Stimulated activated naive CD8-positive, alpha-beta T cell treated with anti-CD3 and anti-CD28 coated beads, Interleukin-15, Interleukin-2, amounts not matched to agents 100 U/mL and 50 U/mL, for 24 hours (primary cell): ENCODE measurements at places on chromosomes 6 and 20.

DNA sequence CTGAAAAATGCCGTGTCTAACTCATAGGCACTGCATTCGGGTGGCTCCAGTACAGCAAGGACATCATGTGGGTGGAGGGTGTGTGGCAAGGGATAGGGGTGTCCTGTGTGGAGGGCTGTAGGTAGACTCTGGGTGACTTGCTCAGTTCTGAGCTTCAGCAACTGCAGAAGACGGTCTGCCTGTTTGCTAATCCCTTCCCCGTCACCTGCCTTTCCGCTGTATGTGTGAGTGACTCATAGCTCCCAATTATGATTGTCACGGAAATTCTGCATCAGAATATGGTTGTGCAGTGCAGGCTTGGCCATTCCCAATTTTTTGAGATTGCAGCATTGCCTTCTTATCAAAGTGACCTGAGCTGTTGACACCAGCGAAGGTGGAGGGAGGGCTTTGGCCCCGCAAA lies 174.3 kb downstream of the CDH4 start:
- DNase-seq, result no peak

DNA sequence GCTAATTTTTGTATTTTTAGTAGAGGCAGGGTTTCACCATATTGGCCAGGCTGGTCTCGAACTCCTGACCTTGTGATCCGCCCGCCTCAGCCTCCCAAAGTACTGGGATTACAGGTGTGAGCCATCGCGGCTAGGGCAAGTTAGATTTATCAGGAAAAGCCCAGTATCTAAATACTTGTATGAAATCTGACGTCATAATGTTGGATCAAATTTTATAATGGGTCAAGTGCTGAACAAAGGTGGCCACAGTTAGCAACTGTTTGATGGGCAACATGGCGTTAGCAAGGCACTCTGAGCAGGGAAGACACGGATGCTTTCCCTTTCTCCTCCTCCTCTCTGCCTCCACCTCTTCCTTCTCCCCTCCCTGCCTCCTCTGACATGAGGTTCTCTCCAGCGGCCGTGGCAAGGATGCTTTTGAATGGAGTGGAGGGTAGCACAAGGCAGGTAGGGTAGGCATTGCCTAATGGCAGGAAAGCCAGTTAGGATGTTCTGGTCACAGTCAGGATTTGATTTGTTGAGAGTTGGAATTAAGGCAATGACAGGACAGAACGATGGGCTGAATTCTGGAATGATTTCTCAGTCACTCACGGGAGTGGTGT lies 149.6 kb downstream of the BCAS1 start:
- DNase-seq, result no peak

DNA sequence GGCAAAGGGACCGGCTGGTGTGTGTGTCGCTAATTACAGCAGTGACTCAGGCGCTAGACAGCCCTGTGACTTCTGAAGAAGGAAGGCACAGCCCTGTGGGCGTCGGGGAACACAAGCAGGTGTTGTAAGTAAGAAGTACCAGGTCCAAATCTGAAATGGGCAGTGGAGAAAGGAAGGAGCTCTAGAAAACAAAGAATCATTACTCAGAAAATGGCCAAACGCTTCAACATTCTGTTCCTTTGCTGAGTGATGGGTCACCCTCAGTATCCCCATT lies 106.8 kb downstream of the PXDC1 start:
- DNase-seq, result no peak

GRCh38 chr6:157388924-157389323 lies 7.9 kb downstream of the ZDHHC14 start:
- DNase-seq, result no peak

DNA sequence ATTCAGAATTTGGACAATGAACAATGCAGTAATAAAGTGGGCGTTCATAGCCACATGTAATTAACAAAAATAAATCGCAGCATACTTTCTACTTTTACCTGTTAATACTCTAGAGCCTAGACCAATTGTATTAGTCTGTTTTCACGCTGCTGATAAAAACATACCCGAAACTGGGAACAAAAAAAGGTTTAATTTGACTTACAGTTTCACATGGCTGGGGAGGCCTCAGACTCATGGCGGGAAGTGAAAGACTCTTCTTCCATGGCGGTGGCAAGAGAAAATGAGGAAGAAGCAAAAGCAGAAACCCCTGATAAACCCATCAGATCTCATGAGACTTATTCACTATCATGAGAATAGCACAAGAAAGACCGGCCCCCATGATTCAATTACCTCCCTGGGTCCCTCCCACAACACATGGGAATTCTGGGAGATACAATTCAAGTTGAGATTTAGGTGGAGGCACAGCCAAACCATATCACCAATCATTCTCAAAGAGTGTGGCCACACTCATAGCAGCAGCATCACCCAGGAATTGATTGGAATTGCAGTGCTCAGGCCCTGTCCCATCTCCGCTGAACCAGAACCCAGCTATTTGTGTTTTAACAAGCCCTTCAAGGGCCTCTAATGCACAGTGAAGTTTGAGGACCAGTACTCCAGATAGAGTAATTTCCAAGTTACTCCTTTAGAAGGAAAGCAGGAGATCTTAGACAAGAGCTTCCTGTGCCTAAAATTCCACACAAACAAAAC lies 650.0 kb downstream of the KIF16B start:
- no peak for DNase-seq

- no peak for DNase-seq
Measured at GRCh38 chr6:91029211-91029610, 442.3 kb upstream of the MAP3K7 start.

- no peak for DNase-seq
Measured at GRCh38 chr6:42194056-42194455, 700 bp downstream of the GUCA1B start.

- no peak for DNase-seq
Measured at GRCh38 chr6:134750669-134751068, 199.2 kb downstream of the ALDH8A1 start.

DNA sequence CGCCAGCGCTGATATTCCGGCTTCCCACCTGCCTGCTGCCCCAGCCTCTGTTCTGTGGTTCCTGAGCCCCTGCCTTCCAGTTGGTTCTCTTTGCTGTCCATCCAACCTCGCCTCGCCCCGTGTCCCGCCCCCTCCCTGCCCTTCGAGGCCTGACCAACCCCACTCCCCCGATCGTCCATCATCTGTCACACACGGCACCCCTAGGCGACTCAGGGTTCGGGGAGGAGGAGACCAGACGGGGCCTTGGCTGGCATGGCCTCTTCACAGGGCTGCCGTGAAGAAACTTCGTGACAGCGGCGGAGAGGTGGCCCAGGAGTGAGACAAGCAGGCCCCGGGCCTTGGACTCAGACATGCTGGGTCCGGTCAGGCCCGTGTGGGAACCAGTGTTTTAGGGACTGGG lies 226.1 kb downstream of the QKI start:
- DNase-seq, result no peak

GRCh38 chr20:3802524-3803239 lies 6.6 kb downstream of the CDC25B start:
- DNase-seq, result no peak

DNA sequence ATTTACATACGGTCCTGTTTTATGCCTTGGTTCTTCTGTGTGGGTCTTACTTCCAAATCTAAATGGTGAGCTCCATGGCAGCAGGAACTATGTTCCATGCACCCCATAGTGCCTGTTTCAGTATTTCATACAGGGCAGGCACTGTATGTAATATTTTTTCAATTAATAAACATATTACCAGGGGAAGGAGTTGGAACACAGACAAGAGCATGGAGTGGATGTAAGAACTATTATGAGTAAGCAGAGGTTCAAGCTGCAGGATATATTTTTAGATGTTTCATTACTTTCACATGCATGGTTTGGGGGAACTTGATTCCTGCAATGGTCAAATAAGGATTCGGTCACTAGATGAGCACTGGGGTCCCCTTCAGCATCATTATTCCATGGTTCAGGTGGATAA lies 108.3 kb downstream of the KIF13A start:
- no peak for DNase-seq

GRCh38 chr6:168992446-168993144 lies 261.1 kb downstream of the THBS2 start:
- DNase-seq, result no peak

- DNase-seq, result no peak
Measured at GRCh38 chr6:130148181-130148580, 74.6 kb downstream of the SAMD3 start.

GRCh38 chr6:67888886-67889681 lies 746.0 kb upstream of the ADGRB3 start:
- DNase-seq, result no peak

- no peak for DNase-seq
Measured at GRCh38 chr6:126039284-126039683, 52.9 kb downstream of the TRMT11 start.

DNA sequence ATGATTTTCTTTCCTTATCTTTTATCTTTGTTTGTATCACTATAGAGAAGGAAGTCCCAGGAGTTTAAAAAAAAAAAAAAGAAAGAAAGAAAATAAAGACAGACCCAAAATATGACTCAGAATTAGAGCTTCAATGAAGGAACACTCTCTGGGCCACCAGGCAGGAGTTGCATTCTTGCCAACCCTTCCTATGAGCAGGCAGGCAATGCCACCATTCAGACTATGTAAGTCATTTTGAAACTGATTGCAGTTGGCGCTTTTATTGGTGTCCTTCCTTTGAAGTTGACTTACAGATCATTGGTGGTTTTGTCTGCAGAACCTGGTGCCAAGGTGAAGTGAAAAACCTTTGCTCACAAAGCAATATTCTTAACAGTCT lies 50.3 kb downstream of the MYB start:
- no peak for DNase-seq

DNA sequence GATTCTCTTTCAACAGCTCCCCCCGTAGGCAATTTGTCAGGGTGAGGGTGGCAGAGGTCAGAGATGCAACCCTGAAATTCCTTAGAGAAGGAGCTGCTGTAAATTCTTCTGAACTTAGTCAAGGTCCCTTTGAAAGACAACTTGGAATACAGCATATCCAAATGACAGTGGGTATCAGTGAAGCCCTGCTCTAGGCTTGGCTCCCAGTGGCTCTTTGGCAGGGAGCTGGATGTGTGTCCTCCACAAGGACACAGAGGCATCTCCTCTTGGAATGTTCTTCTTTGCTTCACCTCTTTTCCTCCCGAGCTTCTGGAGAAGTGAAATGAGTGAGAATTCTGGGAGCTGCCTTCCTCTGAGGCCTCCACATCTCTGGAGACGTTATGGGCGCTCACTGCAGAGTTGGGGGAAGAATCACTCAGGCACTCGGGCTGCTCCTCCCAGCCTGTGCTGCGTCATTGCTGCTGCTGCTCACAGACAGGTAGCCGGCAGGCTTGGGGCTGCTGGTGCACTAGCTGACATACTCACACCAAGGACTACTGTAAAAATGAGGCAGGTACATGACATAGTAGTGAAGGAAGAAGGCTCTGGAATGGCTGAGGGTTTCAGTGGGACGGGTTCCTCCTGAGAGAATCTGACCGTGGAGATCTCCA lies 34.1 kb downstream of the DYNLT1 start:
- DNase-seq, result no peak

DNA sequence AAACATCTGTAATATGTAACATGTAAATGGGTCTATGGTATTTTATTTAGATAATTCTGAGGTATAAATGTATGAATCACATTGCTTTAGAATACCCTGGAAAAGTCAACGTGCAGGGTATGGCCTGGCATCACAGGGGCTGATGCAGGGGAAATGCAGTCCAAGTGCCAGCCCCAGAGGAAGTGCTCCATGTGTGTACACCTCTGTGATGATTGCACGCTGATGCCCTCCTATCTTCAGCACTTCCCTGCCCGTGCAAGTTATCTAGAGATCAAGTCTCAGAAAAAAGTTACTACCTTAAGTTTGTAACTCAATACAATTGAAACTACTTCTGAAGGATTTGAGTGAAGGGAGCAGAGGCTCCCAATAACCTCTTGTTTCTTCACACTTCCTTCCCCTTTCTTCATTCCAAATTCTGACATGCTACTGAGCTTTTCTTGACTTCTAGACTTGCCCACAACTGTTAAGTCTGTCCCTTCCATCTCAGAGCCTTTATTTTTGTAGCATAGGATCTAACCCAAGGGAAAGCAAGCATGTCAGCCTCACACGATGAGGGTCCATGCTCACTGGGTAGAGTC lies 2.2 kb downstream of the SMLR1 start:
- no peak for DNase-seq

GRCh38 chr6:65189236-65189881 lies 517.7 kb downstream of the EYS start:
- DNase-seq, result no peak

- DNase-seq, result no peak
Measured at GRCh38 chr6:1784422-1784884, 174.7 kb downstream of the FOXC1 start.

GRCh38 chr20:62791301-62792181 lies 4.7 kb upstream of the MRGBP start:
- DNase-seq, result peak; percentile 84

GRCh38 chr6:89160331-89161092 lies 14.7 kb downstream of the PM20D2 start:
- DNase-seq, result no peak

GRCh38 chr6:56109149-56109548 lies 138.2 kb downstream of the COL21A1 start:
- DNase-seq, result no peak

- DNase-seq, result no peak
Measured at GRCh38 chr6:163585932-163586437, 171.5 kb downstream of the QKI start.

- no peak for DNase-seq
Measured at GRCh38 chr6:55474382-55474781, 104.6 kb downstream of the HMGCLL1 start.
